Activated CD4-positive, CD25-positive, alpha-beta regulatory T cell treated with anti-CD3 and anti-CD28 coated beads, Interleukin-2, amount 50 U/mL, for 72 hours (primary cell): ENCODE measurements at places on chromosomes 3 and 15.

DNA sequence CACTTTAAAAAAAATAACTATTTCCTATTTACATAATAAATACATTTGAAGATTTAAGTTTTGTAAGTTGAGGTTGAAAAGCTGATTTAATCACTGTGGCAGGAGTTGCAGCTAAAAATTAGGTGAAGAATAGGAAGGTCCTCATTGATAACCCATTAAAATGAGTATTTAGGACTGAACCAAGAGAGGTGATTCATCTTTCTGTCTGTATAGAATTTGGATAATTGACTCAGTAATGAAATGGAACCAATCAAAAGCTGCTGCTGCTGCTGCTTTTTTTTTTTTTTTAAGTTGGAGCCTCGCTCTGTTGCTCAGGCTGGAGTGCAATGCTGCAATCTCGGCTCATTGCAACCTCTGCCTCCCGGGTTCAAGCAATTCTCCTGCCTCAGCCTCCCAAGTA, 190.5 kb downstream of the KLHL25 start:
- no peak for DNase-seq

DNA sequence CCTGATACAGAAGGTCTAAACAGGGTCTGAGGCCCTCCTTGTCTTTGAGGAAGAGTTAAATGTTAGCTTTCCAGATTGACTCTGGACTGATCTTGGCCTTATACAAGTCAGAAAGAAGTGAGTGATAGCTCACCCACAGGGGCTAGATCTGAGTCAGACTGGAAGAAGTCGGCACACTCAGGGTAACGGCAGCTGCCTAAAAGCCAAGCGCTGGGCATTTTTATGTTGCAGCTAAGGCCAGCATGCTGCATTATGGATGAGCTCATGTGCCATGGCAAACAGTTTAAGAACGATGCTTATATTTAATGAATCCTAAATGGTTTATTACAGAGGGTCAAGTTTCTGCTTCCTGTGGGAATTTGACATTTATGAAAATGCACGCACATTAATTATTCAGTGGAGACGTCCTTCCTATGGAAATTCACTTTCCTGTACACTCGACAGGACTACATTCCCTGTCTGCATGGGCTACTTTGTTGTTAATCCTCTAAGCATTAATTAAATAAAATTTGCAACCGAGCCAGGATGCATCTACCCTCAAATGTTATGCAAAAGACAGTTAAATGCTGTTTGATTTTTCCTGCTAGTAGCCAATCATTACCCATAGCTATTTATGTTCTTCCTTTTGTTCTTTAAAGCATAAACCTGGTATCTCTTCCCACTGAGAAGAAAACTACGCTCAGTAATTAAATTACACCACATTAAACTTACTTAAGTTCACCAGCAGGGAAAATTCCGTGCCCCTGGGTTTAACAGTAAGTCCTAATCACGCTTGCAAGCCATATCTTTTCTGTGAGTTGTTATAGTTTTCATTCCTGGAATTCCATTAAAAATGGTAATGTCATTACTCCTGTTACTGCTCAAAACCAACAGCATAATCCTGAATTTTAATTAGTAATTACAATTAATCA, 762.7 kb upstream of the CFAP20DC start:
- no peak for DNase-seq

DNA sequence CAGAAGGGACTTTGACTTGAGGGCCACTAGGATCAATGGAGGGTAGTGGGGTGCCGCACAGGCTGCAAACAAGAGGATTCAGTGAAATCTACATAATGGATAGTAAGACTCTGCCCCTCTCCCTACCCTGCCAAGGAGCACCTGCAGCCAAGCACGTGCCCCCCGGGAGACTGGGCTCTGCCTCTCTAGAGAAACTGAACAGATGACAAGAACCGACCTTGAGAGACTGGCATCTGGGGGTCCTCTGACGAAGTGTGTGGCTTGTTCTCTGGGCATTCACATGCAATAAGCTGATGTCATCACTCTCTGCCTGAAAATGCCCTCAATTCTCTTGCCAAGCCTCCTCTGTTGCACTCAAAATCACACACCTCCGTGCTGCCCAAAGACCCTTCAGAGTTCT, 132.3 kb downstream of the FAM43A start:
- DNase-seq = no peak

- DNase-seq = no peak
Observed at GRCh38 chr3:130789782-130790322, 43.2 kb upstream of the PIK3R4 start.

DNA sequence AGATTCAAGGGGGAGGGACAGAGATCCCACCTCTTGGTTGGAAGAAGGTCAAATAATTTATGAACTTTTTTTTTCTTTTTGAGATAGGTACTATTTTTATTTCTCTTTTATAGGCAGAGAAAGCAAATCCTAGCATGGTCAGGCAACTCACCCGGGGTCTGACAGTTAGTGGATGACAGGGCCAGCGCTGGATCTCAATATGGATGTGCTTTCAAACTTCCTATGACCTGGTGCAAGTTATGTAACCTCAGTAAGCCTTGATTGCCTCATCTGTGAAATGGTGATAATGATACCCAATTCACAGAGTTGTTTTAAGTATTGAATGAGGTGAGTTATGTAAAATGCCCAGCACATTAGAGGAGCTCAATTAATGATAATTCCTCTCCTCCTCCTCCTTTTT, 86.8 kb upstream of the MEF2A start:
- DNase-seq = no peak

DNA sequence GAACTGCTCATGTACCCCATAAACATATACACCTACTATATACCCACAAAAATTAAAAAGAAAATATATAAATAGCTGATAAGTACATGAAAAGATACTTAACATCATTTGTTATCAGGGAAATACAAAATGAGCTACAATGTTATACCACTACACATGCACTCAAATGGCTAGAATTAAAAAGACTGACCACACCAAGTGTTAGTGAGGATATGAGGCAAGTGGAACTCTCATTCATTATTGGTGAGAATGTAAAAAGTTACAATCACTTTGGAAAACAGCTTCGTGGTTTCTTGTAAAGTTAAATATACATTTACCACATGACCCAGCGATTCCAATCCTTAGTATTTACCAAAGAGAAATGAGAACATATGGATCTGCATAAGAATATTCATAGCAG, 26.5 kb downstream of the EOMES start:
- DNase-seq = no peak

GRCh38 chr15:70524470-70524869, 238.9 kb downstream of the UACA start:
- no peak for DNase-seq

- no peak for DNase-seq
Observed at GRCh38 chr3:140850210-140850955, 91.3 kb upstream of the SLC25A36 start.

DNA sequence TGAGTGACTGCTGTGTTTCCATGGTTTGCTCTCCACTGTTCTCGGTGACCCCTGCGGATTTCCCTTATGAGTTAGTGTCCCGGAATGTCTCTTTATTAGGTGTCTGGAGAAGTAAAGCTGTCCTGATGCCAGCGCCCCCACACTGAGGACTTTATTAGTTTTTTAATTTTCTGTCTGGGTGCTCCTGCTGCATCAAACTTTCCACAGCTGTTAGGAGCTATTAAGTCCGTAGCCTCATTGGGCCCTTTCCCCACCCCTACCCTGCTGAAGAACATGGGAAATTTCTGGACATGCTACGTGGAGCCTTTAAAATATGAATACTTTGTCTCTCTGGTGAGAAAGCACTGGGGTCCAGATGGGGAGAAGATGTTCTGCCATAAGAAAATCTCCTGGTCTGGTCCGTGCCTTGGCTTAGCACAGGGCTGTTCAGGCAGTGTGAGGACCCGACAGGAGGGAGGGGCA, 161.7 kb upstream of the HES1 start:
- no peak for DNase-seq

GRCh38 chr3:155495387-155495786, 201.9 kb upstream of the STRIT1 start:
- DNase-seq = no peak

DNA sequence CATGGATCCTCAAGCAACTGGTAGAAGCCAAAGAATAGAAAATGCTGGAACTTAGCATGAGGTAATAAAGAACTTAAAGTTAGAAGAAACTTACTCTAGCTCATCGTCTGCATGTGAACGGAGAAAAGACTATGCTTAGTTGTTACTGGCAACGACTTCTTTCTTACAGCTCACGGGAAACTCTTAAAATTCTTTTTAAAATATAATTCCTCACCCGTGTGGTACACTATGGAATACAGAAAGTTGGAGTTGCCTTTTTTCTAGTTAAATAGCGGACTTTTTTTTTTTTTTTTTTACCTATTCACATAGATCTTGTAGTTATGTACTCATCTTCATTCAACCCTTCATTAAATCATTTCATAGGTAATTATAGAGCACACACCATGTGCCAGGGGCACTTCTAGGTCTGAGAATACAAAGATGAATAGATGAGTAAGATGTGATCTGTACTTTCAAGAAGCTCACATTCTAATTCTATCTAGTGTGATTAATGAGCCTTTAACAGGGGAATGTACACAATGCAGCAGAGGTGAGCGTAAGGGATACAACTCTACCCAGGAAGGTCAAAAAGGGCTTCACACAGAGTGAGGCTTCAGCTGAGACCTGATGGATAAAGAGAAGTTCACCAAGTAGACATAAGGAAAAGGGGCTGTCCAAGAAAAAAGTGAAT, 18.4 kb upstream of the KCNMB2 start:
- no peak for DNase-seq

DNA sequence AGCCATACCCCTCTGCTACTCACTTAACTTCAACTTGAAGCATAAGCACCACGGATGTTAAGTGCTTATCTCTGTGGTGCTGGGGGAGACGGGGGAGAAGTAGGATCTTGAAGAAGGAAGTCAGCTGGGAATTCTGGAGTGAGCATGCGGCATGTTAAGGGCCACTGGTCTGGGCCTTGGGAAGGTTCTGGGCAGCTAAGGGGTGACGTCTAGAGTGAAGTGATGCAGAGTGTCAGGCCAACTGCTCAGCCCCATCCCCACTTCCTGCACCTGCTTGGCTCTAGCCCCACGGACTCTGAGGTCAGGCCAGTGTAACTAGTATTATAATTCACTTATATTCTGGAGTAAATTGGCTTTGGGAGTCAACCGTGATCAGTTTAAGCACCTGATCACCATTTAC, 228.6 kb downstream of the FMN1 start:
- no peak for DNase-seq

DNA sequence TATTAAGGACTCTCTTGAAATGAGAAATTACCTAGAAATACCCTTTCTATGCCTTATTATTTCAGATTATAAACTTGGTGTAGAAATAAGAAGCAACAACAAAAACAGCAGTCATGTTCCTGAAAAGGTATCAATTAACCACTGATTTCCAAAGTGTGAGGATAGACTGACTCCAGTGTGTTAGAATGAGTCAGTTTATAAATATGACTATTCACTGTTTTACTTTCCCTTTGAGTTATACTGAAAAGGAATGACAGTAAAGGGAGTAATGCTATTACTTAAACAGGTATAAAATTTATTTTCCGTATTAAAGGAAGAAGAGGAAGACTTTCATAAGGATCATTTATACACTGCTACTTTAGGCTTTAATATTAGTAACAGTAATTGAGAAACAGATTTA, 12.9 kb downstream of the GMNC start:
- DNase-seq = no peak

DNA sequence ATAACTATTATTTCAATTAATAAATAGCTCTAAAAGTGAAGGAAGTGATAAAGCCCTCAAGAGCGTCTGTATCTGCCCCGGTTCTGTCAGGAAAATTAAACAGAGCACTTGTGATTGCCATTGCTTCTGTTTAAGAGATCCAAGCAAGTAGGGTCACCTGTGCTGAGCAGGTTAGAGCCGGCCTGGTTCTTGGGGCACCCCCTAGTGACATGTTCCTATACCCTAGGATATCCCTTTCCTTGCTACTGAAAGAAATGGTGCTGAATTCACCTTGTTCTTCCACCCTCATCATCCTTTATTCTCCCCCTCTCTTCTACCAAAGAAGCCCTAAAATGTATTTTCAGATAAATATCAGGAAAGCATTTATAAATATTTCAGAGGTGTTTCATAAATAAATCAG, 323.5 kb downstream of the RORA start:
- no peak for DNase-seq

- DNase-seq = no peak
Observed at GRCh38 chr3:13800064-13800463, 79.8 kb downstream of the WNT7A start.

DNA sequence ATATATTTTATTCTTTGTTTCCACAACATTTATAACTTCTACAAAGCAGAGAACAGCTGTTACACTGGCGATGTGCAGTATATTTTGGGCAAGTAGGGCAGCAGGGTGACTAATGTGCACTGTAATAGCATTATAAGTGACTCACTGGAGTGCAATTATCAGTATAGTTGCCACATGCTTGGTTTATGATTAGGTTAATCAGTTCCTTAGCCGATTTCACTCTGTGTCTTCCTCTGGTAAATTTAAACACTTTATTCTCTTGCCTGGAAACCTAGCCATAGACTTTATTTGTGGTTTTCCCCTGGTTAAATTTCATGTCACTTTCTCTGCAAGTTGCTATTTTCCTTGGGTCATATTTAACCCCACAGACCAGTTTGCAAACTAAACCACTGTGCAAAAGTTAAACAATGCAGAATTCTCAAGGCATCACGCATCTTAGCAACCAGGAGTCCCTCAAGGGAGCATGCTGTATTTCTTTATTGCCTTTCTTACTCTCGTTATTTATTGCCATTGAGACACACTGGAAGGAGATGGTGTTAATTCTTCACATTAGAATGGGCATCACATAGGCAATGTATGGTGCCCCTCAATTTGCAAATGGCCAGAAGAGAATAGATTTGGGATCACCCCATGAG, 690.2 kb upstream of the DPPA4 start:
- no peak for DNase-seq
